ENCODE measurements at places on chromosomes 16 and 17.
A peak's percentile ranks its signal among the peaks of the same experiment; 100 is the strongest.

DNA sequence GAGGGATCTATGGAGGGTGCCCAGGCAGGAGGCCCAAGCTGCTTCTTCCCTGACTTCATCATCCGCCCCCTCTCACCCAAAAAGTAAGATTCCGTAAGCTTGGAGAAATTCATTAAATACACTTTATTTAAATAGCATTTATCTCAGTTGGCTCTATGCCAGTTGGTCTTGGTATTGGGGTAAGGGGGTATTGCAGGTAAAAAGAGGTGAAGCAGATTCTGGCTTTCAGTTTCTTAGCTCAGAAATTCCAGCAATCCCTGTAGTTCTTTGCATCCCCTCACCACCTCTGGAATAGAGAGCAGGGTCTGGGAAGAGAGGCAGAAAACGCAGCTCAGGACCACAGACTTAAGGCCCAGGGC is 750 bp upstream of the ALDOC start:
- DNase-seq: no peak

DNA sequence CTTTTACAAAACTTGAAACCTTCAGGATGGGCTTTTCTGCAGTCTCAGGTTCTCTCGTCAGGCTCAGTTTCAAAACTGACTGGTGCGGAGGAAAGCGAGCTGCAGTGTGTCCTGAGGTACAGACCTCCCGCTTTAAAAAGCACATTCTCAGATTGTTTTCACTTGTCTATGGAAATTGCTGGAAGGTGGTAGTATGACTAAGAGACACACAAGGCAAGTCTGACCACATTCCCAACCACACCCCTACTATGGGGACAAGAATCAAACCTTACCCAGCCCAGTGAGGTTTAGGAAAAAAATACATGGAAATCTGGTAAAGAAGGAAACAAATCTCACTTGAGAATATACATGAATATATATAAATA is 18.2 kb downstream of the SRP68 start:
- DNase-seq: no peak

DNA sequence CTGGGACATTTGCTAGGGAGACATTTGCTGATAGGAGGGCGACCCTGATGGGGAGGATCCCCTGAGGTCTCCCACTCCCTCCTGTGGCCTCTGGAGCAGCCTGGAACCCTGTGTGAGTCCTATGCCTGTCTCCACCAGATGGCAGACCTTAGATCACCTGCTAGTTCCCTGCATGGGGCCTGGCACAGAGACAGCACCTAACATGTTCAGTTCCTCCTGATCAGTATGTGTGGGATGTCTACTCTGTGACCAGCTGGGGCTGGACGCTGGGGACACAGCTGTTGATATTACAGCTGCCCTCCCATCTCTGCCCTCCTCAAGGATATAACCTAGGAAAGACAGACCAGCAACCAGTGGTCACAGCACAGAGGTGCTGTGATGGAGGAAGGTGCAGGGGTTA is 1.1 kb upstream of the ADCY7 start:
- no peak for DNase-seq

DNA sequence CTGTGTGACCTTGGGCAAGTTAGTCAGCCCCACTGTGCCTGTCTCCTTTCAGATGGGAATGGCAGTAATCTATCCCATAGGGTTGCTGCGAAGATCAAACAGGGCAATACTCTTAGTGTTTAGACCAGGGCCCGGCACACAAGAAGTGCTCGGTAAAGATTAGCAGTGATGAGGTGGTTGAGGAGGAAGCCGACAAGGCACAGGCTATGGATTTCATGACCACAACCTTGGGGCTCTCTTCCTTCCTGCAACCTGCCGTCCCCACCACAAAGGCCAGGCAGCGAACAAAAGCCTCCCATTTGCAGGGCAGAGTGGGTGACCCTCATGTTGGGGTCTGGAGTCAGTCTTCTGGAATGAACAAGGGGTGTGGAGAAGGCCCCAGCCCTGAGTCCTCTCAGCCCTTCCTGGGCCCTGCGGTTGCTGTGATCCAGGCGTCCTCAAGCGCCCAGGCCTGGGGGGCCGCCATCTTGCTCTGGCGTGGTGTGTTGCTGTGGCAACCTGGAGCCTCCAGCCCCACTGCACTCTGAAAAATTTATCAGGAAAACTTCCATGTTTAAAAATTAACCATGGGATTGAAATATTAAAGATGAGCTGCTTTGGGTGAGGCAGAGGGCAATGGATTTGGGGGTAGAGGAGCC is 9.8 kb downstream of the ADAM11 start:
- no peak for DNase-seq

DNA sequence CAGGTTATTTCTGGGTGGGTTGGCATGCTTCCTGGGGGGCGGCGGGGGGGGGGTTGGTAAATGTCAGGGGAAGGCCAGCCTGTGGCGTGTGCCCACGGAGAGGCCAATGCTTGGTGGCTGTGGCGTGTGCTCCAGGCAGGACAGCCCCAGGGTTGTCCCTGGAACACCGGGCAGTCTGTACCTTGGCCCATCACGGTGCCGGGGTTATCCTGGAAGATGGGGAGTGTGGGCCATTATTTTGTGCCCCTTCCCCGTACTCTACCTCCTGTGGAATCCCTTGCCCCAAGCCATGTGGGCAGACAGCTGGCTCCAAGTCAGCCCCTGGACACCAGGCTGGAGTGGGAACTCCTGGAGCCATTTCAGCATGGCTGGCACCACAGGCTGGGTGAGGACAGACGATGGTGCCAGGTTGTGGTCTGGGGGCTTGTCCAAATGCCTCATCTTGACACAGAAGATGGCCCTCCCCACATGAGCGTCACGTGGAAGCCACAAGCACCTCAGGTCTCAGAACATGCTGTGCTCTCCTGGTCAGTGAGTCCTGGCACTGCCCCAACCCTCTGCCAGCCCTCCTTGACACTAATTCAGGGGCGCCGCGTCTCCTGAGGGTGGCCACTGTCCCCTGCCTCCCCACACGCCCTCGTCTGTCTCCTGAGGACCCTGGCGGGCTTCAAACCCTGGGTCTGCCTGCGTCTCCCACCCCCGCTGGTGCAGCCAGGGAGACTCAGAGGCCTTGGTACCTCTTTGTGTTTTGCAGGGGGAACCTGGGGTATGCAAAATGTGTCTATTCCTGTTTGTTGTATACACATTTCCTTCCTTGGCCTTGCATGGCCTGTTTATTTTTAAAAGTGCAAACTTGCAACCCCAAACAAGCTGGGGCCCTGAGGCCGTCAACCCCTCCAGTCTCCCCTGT is 4.3 kb downstream of the SLC16A3 start:
- no peak for DNase-seq

GRCh38 chr17:65656390-65657250 is 95.2 kb upstream of the AXIN2 start:
- DNase-seq: peak; percentile 66

- no peak for DNase-seq
These were observed 11.2 kb upstream of the CHST4 start for GRCh38 chr16:71515026-71515425.

GRCh38 chr17:77409282-77410161 is 268.8 kb downstream of the SEC14L1 start:
- DNase-seq: no peak

GRCh38 chr16:58265480-58266052 is 29.3 kb downstream of the PRSS54 start:
- no peak for DNase-seq

DNA sequence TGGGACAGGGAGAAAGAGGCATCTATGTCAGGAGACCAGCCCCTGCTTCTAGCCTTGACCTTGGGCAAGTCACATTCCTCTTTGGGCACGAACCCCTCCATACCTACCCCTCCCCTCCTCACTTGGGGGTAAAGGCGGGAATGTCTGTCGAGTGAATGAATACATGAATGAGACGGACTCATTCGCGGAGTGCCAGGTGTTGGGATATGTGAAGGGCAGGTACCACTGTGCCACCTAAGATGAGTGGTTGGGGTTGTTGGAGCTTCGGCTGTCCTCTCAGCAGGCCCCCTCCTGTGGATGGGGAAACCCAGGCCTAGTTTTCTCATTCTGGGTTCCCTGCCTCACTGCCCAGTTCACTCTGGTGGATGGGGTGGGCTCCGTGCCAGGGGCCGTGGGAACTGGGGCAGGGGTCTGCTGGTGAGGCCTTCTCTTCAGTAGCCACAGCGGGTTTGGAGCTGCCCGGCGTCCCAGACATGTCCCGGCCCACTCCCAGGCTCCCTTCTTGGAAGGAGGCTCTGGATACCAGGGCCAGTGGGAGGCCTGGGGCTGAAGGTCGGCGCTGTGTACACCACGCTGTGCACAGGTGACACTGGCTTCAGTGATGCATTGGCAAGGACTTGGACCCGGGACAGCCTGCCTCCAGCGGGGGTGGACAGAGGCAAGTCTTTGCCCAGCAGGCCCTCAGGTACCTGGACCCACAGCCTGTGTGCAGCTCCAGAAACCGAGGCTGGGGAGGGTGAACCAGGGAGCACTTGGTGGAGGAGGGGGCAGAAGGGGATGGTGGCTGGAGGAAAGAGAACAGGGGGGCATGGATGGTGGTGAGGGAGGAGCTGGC is 5.6 kb downstream of the GLIS2 start:
- DNase-seq: no peak

GRCh38 chr16:49859125-49859811 is 3.4 kb upstream of the ZNF423 start:
- DNase-seq: no peak

DNA sequence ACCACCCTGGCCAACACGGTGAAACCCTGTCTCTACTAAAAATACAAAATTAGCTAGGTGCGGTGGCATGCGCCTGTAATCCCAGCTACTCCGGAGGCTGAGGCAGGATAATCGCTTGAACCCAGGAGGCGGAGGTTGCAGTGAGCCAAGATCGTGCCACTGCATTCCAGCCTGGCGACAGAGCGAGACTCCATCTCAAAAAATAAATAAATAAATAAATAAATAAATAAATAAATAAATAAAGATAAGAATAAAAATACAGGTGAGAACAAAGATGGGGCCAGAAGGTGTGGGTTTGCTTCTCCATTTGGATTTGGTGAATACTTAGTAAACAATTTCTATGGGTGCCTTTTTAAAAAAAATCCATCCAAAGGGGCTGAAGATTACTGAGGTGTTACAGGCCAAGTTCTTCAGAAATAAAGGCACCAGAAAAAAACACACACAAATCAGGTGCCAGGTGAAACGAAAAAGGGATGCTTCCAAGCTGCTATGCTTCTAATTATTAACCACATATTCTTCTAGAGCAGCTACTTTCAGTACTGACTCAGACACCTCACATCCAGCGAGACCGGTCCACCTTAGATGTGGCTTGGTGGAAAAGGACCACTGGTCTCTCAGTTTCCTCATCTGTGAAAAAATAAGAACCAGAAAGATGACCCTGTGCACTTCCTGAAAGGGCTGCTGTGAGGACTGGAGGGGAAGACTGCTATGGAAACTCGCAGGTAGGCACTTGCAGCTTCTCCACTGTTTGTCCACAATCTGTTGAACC is 9.2 kb downstream of the GLYR1 start:
- DNase-seq: no peak

- DNase-seq: no peak
These were observed 377.8 kb upstream of the TNRC6C start for GRCh38 chr17:77580531-77581270.

GRCh38 chr17:40675905-40676304 is 10.9 kb upstream of the KRT222 start:
- DNase-seq: no peak

DNA sequence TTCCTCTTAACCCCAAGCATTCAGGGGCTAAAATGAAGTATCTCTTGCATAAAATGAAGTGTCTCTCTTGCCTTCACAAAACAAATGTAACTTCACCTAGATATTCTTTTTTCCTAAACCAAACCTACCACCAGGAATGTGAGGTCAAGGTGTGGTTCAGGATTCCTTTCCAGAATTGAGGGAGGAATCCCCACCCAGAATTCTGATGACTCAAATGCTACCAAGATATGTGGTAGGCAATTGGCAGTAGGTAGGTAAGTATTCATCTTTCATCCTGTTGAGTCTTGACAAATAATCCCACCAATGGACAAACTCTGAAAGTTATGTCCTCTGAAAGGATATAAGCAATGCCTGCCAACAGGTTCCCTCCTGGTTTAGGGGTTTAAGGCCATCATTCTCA is 26.2 kb downstream of the TRIM16 start:
- no peak for DNase-seq

DNA sequence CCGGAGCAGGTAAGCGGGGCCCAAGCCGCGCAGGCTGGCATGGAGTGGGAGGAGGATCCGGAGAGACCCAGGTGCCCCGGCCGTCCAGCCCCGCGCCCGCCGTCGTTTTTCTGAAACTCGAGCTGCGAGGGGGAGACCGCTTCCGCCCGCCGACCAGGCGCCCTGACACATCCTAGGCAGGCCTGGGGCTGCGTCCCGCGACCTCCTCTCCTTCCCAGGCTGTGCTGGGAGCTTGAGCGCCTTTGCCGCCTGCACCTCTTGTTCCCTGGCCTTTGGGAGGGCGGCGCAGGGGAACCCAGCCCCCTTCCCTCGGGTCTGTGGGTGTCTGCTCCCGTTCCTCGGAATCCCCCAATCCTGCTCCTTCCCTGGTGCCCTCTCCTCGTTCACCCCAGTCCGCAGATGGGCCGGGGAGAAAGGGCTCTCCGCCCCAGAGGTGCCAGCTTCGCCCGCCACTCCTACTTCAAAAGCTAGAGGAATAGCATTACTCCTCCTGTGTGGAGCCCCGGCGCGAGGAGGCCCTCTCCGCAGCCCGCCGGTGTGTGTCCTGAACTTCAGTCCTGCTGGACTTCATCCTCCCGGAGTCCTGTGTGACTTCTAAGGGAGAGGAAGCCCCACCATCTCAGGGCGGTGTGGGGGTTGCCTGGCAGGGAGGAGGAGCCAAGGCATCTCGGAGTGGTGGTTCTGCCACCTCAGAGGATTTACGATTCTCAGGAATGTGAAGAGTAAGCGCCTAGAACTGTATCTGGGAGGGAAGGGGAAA is 1.0 kb downstream of the NHERF1 start:
- no peak for DNase-seq

GRCh38 chr16:58510097-58510775 is 5.1 kb upstream of the SETD6 start:
- DNase-seq: no peak

DNA sequence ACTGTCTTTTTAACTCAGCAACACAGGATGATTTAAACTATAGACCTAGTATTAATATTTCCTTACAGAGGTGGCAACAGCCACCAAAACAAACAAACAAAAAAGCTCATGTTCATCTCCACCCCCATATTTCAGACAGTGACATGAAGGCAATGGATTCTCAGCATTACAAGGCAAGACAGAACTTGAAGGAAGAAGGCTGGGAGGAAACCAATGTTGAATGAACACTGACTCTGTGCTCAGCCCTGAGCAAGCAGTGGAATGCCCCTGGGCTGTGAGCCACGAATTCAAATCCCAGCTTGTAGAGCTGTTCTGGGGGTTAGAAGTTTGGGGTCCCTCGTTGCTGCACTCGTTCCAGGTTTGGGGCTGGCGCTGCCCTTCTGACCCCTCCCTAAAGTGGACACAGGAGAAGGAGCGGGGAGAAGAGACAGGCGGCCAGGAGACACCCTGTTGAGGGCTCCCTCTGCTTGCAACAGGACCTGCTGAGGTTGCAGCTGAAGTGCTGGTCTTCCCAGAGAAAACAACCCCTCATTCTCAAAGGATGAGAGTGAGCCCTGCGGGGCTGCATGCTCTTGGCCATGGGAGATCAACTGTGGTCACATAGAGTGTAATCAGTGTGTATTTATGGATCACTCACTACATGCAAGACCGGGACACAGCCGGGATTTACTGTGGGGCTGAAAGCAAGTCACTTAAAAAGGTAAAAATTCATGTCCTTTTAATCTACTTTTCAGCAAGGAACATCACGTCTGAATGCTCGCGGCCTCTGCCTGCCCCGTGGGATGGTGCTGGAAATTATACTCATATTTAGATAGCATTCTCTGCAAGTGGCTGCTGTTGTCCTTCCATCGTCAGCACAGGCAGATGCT is 34.3 kb downstream of the MYH3 start:
- DNase-seq: no peak

- no peak for DNase-seq
These were observed 1.4 kb upstream of the SLC25A10 start for GRCh38 chr17:81710514-81711308.

All from stimulated activated CD4-positive, alpha-beta T cell treated with anti-CD3 and anti-CD28 coated beads, TNF-alpha, amount 100 ng/mL, for 48 hours (primary cell).